ENCODE measurements at places on chromosomes 2 and 18.

- no peak for DNase-seq
These were observed 402.8 kb downstream of the CLIP4 start for GRCh38 chr2:29518010-29518409.

GRCh38 chr2:15557887-15558311 lies 3.2 kb downstream of the NBAS start:
- DNase-seq: no peak

DNA sequence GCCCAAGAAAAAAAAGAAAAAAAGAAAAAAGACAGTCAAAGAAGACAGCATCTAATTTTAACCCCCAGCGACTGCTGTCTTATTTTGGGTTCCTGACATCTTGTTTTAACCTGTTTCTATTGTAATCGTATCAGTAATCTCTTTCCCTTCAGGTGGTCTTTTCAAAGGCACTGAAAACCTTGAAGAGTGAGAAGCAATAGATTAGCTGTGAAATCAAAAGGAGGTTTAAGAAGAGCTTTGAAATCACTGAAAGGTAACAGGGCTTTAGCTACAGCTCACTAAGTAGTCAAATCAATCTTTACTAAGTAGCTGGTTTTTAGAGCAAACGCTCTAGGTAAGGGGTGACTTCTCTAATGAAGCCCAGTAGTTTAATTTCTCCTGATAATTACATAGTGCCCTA lies 5.4 kb upstream of the TANC1 start:
- no peak for DNase-seq

DNA sequence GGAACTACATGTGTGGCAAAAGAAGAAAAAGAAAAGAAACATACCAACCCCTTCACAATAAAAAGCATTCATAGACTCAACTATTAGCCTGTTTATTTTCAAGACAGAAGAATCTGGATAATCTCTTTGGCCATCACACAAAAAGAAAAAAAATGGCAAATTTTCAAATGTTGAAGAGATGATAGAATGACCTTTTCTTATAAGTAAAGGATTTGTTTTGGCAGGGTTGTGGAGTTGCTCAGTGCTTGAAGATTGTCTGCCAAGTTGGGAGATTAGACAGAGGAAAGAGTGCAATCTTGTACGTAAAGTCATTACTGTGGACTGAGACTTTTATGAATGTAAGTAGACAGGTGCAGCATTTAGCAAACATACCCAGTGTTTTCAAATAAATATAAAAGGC lies 18.5 kb upstream of the FAM171B start:
- DNase-seq: no peak

GRCh38 chr2:10834068-10834655 lies 21.6 kb upstream of the PDIA6 start:
- DNase-seq: no peak

DNA sequence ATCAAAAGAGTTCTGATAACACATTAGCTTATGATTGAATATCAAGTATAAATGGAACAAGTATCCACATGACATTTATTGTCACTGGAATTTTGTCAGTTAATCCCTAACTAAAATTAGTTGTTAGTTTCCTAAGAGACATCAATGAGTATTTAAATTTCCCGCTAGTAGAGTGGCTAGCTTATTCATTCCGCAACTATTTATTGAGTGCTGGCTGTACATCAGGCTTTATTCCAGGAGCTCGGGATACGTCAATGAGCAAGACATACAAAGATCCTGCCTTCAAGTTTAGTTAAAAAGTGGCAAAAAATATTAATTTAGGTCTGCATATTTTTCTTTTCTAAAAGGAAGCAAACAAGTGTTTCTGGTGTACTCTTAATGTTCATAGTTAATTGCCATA lies 59.3 kb downstream of the PRKRA start:
- no peak for DNase-seq

- DNase-seq: no peak
These were observed 242.2 kb downstream of the LOXHD1 start for GRCh38 chr18:46414863-46415262.

GRCh38 chr2:132923787-132924186 lies 253.8 kb upstream of the LYPD1 start:
- DNase-seq: no peak

All from HT-29 (cell line).